ENCODE measurements at places on chromosomes 5 and 9.
A peak's percentile ranks its signal among the peaks of the same experiment; 100 is the strongest.

DNA sequence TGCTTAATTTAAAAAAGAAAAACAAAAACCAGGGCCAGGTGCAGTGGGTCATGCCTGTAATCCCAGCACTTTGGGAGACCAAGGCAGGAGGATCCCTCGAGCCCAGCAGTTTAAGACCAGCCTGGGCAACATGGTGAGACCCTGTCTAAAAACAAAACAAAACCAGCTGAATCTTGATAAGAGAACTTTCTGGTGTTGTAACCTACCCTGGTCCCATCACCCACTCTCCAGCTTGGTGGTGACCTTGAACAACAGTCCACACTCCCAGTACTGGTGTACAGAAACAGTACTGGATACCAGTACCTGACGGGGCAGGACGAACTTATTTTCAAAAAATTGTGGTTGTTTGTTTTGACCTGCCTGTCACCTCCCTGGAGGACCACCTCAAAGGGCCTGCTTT lies 30.9 kb downstream of the CLTA start:
- DNase-seq, result no peak

- no peak for DNase-seq
Measured at GRCh38 chr9:84867186-84867585, 197.7 kb downstream of the NTRK2 start.

DNA sequence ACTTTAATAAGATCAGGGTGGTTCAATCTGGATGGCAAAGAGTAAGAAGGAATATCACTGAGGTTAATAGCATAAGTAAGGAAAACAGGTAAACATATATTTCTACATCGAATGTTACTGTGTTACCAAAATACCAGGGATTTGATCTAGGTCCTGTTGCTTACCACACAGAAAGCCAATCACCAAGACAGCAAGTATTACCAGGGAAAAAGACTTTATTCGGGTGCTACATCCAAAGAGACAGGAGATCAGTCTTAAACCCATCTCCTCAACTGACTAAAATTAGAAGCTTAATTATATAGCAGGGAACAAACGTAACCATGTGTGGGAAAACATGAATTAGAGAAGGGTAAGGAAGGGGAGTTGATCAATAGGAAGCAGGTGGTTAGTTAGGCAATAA lies 500.1 kb downstream of the EFNA5 start:
- no peak for DNase-seq

DNA sequence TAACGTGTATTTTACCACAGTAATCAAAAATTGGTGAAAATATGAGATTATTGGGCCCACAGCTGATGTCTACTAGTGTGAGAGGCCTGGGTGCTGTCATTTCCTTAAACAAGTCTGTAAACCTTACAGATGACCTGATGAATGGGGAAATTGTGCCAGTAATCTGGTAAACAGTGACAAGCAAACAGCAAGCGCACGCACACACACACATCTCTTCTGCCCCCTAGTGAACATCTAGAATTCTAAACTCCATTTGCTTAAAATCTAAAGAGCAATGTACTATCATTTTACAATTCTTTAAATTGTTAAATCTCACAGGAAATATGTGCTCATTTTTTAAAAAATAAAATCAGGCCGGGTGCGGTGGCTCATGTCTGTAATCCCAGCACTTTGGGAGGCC lies 7.5 kb upstream of the RAPGEF1 start:
- DNase-seq, result no peak

DNA sequence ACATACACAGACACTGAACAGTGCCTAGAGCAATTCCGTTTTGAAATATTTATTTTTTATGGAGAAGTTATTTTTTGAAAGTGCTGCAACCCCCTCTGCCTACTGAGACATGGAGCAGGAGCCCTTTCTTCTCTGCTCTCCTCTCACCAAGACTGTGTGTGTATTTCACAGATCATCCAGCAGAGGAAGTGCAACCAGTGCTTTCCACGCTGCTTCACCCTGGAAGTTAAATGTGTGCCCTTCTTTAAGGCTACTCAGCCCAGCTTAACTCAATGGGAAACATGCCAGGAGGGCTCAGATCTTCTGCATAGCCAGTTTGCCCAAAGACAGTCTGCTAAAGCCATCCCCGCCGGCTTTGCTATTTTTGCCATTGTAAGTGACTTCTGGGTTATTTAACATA lies 606.3 kb downstream of the TLE1 start:
- peak; percentile 14 for DNase-seq

- no peak for DNase-seq
Measured at GRCh38 chr5:55580042-55580441, 45.3 kb upstream of the PLPP1 start.

DNA sequence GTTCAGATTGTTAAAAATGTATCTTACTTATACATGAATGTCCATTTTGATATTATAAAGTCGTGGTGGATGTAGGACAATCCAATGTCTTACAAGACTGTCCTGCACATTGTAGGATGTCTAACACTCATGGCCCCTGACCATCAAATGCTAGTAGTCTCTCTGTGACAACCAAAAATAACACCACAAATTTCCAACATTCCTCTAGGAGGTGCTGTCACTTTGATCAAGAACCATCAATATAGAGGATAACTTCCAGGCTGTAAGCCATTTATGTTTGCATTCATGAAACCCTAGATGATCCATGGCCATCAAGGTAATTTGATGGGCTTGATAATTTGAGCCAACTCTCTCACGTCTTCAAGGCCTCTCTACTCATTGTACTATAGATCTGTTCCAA lies 20.5 kb upstream of the ZFR start:
- DNase-seq, result no peak

DNA sequence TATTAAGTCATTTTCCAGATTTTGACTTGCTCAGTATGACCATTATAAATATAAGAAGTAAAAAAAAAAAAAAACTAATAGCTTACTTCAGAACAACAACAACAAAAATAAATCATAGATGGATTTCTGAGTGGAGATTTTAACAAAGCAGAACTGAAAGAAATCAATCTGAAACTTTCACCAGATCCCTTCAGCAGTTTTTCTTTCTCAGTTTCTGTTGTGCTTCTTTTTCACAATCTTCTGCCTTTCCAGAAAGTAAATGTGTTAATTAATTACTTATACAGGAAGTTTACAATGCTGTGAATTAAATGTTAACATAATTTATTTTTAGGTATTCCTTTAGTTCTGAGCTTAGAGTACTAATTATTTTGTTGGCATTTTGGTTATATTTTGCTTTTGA lies 73.5 kb downstream of the CHSY3 start:
- no peak for DNase-seq

DNA sequence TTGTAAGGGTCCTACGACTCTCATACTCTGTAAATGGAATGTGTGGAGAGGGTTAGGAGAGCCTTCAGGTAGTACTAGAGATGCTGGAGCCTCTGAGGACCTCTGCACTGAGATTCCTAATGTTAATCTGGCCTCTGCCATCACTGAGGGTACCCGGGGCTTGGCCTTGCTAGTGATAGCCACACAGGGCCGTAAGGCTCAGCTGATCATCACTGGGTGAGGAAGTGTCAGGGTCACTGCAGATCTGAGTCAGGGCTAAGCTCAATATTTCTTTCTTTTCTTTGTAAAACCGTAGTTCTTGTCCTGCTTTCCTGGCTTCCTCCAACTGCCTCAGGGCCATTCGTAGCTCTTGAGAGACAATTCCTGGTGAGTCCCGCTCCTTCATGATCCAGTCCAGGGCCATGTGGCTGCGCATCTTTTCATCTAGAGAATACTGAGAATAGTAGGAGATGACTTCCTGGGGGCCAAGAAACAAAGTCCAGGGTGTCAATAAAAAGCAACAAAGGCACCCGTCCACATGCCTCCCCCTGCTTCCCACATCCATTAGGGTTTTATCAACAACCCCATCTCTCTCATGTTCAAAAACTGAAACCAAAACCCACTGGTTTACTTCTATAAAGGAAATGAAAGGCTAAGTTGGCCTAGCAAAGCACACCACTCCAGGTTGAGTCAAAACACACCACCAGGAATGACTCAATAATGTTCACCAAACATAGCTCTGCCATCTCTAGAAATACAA lies 47.7 kb downstream of the LIX1 start:
- no peak for DNase-seq
